ENCODE measurements at places on chromosomes 16 and 17.
A peak's percentile ranks its signal among the peaks of the same experiment; 100 is the strongest.

GRCh38 chr17:27657620-27658019 lies 26.6 kb downstream of the LGALS9 start:
- DNase-seq: no peak

- no peak for DNase-seq
These were observed 28.0 kb downstream of the PRKCB start for GRCh38 chr16:23863511-23864422.

DNA sequence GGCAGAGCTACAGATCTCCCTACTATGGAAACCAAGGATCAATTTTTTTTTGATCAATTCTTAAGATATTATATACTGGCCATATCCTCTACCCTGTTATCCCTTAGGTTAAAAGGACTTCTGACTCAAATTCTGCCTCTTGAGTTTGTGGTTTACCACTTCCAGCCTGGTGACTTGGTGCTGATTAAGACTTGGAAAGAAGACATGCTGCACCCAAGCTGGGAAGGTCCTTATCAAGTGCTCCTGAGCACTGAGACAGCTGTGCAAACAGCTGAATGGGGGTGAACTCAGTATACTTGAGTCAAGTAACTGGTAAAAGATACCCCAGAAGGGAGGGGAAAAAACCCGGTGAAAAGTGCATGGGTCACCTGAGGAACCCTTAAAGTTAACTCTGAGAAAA lies 20.5 kb upstream of the SPACA3 start:
- DNase-seq: no peak

DNA sequence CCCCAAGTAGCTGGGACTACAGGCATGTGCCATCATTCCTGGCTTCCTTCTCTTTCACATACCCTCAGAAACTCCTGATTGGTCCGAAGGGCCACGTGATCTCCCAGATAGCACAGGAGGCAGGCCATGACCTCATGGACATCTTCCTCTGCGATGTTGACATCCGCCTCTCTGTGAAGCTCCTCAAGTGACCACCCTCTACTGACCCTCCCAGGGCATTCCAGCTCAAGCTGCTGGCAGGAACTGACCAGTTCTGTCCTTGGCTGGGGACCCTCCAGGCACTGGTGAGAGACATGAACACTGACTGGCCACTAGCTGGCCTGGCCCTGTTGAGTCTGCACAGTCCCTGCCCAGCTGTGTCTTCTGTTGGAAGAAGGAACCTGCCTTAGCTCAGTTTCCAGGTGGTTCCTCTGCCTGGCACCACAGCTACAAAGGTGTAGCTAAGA lies 5.6 kb downstream of the ERAL1 start:
- no peak for DNase-seq

GRCh38 chr16:82655072-82655714 lies 28.4 kb downstream of the CDH13 start:
- DNase-seq: no peak

DNA sequence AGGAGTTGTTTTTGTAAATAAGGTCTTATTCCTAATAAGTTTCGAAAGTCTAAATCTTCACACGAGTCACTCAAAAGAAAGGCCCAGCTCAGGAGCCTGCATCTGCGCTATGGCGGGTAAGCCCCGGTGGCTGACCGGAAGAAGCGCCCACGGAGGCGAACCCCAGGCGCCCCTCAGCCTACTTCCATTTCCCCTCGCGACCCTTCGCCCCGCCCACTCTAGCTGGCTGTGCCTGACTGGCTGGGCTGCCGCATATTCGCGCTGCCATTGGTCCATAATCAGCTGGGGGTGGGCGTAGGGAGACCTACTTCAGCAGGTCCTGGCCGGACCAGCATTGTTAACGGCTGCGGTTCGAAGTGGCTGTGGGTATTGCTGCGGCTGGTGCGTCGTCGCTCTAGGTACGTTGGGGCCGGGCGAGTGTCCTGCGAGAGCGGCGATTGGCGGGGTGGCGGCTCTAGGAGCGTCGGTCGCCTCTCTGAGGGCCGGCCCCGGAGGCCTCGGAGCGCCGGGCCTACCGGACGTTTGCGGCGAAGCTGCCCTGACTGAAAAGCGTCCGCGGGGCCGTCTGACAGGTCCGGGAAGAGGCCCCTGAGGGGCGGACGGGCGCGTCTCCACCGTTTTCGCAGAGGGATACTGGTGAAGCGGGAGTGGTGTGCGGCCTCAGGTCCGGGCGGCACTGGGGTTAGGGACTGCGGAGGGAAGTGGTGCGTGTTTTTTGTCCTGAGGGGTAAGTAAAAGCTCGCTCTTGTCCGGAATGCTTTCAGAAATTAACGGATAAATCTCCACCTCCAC lies at the start of gene ATF7IP2:
Gene ATF7IP2, plus strand, starts transcription at position 337 of the 792 bp plus-strand sequence. CDS start 44,560 bp downstream, outside the sequence.
- peak; percentile 95 for DNase-seq

Measured in right kidney (tissue), 9 donors.